ENCODE measurements at places on chromosomes 3 and 15. TPM values are rescaled to one million over a fixed set of nuclear protein-coding genes. Genes with fewer than 3 reads are reported as not detected.

FAM107A gene
- total RNA-seq = 93.4 TPM

- no peaks in the 10 kb centered on the region for H3K4me1 ChIP-seq
- H3K27ac ChIP-seq = peak overlapping the region; percentile 66
- H3K4me3 ChIP-seq = no peak overlapping the region
Measured at GRCh38 chr3:149534671-149535332, 60.3 kb downstream of the TM4SF4 start.

DNA sequence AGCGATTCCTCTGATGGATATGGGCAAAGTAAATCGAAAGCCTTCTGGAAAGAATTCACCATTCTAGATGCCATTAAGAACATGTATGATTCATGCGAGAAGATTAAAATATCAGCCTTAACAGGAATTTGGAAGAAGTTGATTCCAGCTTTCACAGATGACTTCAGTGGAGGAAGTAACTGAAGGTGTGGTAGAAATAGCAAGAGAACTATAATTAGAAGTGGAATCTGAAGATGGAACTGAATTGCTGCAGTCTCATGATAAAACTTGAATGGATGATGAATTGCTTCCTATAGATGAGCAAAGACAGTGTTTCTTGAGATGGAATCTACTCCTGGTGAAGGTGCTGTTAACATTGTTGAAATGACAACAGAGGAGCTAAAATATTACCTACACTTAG, 30.1 kb upstream of the TBC1D23 start:
- DNase-seq = no peak
- H3K36me3 ChIP-seq = no peaks in the 10 kb centered on the region
- H3K27me3 ChIP-seq = no peaks in the 10 kb centered on the region
- no peak overlapping the region for H3K4me3 ChIP-seq
- no peak overlapping the region for H3K27ac ChIP-seq
- H3K4me1 ChIP-seq = no peaks in the 10 kb centered on the region

DNA sequence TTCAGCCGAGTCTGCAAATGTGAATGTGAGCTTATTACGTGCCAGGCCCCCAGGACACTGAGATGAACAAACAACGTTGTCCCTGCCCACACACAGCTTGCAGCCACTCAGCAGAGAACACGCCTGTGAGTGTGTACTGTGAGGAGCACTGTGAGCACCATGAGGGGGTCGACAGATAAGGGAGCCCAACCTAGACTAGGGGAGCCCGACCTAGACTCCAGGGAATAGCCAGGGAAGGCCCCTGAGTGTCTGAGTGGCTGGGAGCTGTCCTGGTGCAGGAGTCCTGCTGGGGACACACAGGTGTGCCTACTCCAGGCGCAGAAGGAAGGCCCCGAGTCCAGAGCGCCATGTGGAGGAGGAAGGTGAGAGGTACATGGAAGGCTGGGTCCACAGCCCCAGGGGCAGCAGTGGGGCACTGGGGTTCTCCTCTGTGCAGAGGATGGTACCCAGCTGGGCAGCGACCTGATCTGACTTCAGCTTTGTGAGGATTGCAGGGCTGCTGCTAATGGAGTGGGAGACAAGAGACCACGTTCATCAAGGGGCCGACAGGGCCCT, 36.5 kb downstream of the MGLL start:
- H3K27ac ChIP-seq = no peak overlapping the region
- peaks cover 40% of the 10 kb centered on the region for H3K4me1 ChIP-seq
- no peak overlapping the region for H3K4me3 ChIP-seq
- H3K36me3 ChIP-seq = no peaks in the 10 kb centered on the region

DNA sequence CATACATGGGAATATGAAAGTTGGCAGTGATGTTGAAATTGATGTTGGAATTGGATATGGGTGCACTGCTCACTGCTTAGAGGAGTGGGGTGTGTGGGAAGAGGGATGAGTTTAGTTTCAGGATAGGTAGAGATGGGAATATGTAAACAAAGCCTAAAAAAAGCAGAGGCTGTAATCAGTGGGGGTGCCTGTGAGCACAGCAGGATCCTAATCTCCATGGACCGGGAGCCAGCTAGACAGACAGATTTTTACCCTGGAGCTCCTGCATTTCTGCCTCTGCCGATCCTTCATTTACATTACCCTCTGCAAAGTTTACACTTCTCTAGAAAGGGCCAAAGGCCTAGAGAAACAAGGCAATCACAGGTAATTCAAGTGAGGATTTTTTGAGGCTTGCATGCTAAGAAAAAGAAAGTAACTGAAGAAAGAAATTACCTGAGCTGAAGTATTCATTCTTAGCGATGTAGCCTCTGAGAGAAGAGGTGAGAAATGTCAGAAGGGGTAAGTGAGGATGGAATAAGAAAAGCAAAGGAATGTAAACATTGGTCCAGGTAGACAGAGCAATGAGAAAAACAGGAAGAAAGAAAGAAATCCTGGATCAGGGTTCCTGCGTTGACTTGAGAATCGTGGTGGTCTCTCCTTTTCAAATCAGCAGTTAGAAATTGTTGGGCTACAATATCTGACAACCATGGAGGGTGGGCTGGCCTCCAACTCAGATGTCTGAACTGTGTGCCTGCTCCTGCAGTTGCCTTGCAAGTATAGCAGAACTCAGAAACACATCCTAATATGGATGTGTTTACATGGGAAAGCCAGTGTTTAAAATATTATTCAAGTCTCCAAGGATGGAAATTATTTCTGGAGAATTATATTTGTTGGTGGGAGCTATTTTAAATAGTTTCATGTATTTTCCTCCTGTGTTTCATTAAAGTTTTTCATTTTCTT, 79.8 kb downstream of the CRTC3 start:
- H3K4me1 ChIP-seq = peaks cover 31% of the 10 kb centered on the region
- H3K27me3 ChIP-seq = no peaks in the 10 kb centered on the region
- H3K4me3 ChIP-seq = peak overlapping the region; percentile 20
- peak overlapping the region; percentile 74 for H3K27ac ChIP-seq
- peaks cover 6% of the 10 kb centered on the region for H3K36me3 ChIP-seq
- DNase-seq = no peak

DNA sequence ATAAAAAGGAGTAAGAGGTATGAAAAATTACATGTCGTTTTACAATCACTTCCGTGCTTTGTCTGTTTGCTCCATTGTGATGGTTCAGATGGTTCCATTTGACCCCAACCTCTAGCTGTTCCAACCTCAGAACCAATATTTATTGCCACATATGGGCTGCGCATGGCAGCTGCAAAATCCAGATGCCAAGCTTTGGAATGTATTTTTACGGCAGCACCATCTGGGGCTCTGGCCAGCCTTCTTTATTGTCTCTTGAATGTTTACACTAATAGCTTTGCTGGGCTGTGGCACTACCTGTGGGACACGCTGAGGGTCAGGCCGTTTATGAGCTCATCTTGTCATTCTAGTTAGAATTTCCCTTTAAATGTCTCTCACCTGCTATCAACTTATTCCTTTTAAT, 219.8 kb downstream of the ROBO2 start:
- H3K27ac ChIP-seq = no peak overlapping the region
- no peaks in the 10 kb centered on the region for H3K4me1 ChIP-seq
- no peaks in the 10 kb centered on the region for H3K36me3 ChIP-seq
- no peak overlapping the region for H3K4me3 ChIP-seq
- DNase-seq = no peak

GRCh38 chr3:47612178-47612577, 33.5 kb upstream of the CSPG5 start:
- DNase-seq = no peak
- H3K36me3 ChIP-seq = peaks cover 30% of the 10 kb centered on the region
- H3K27ac ChIP-seq = peak overlapping the region; percentile 41
- H3K4me1 ChIP-seq = peaks cover 12% of the 10 kb centered on the region
- no peak overlapping the region for H3K4me3 ChIP-seq

All from ascending aorta (tissue), 2 donors.